ENCODE measurements at places on chromosomes 7 and 10. TPM values are rescaled to one million over a fixed set of nuclear protein-coding genes. Genes with fewer than 3 reads are reported as not detected.

DNA sequence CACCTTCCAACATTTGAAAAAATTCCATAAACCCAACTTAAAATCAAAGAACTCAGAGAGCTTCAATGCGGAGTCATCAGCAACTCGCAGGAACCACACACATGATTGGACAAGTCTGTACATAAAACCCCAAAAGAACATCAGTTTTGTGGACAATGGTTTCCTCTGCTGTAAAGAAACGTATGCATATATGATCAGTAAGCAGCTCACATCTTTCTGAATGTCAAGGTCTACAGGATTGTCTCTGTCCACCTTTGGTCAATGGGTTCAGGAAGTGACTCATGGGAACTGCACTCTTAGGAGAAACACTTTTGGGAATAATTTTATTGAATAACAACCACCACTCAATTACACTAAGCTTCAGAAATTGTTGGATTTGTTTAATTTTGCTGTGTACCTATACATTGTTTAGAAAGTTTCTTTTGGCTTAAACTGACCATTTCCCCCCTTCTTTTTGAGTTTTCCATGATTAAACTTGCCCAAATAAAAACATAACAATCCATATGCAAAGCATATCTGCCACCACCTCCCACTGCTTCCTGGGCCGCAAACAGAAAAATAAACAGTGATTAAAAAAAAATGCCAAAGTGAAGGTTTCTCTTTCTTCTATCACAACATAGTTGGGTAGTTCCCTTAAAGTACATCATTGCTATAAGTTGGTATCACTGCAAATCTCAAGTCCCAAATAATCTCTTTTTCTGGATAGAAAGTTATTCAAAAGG is 27.3 kb upstream of the AFAP1L2 start:
- no peak for DNase-seq
- no peak overlapping the region for H3K27ac ChIP-seq
- no peaks in the 10 kb centered on the region for H3K4me1 ChIP-seq
- H3K36me3 ChIP-seq, result peaks cover 9% of the 10 kb centered on the region

GRCh38 chr7:122858320-122858719 is 27.9 kb downstream of the CADPS2 start:
- H3K36me3 ChIP-seq, result no peaks in the 10 kb centered on the region
- no peak for DNase-seq
- no peak overlapping the region for H3K27ac ChIP-seq
- no peak overlapping the region for H3K4me3 ChIP-seq

- peaks cover 32% of the 10 kb centered on the region for H3K4me1 ChIP-seq
- DNase-seq, result peak; percentile 67
- no peaks in the 10 kb centered on the region for H3K27me3 ChIP-seq
- H3K27ac ChIP-seq, result peak overlapping the region; percentile 99
- H3K36me3 ChIP-seq, result no peaks in the 10 kb centered on the region
Observed at GRCh38 chr7:5557920-5558401, 134.3 kb upstream of the TNRC18 start.

- DNase-seq, result no peak
- no peak overlapping the region for H3K4me3 ChIP-seq
- H3K27ac ChIP-seq, result no peak overlapping the region
- no peaks in the 10 kb centered on the region for H3K4me1 ChIP-seq
- no peaks in the 10 kb centered on the region for H3K27me3 ChIP-seq
Observed at GRCh38 chr10:86019141-86019540, 347.5 kb downstream of the GRID1 start.

GRCh38 chr10:44650691-44651661 is 260.2 kb upstream of the TMEM72 start:
- no peak overlapping the region for H3K27ac ChIP-seq
- no peak overlapping the region for H3K4me3 ChIP-seq
- DNase-seq, result no peak
- H3K4me1 ChIP-seq, result peaks cover 7% of the 10 kb centered on the region
- no peaks in the 10 kb centered on the region for H3K27me3 ChIP-seq

DNA sequence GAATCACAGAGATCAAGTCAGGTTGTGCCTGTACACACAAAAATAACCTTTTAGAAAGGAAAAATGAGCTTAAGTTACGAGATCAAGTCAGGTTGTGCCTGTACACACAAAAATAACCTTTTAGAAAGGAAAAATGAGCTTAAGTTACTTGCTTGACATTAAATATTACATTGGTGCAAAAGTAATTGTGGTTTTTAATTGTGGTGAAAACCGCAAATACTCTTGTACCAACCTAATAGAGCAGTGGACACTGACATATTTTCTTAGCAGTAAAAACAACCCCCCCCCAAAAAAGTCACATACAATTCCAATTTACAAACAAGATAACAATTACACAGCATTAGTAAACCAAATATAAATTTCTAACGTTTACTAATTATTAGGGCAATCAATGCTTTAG is 595.6 kb downstream of the GRM8 start:
- H3K36me3 ChIP-seq, result no peaks in the 10 kb centered on the region
- no peaks in the 10 kb centered on the region for H3K4me1 ChIP-seq
- no peak for DNase-seq
- no peak overlapping the region for H3K27ac ChIP-seq
- no peak overlapping the region for H3K4me3 ChIP-seq

DNA sequence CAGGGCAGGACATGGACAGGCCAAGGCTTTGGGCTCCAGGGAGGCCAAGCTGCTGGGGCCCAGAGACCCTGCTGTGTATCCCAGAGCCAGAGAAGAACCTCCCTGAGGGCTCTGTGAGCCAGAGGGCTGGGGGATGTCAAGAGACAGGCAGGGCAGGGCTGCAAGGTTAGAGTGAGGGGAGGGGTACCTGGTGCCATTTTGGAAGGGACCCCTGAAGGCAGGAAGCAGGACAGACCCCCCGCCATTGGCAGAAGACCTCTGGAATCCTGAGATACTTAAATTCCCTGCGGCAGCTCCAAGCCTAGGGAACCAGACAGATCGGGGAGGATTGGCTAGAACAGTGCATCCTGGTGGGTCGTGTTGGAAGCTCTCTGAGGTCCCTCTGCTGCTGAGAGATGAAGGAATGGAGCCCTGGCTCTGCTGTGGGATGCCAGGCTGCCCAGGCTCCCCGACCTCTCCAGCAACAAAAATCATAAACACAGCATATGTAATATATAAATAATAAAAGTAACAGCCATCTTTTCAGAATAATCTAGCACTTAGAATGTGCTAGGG is 75.0 kb downstream of the LHPP start:
- no peaks in the 10 kb centered on the region for H3K4me1 ChIP-seq
- no peak for DNase-seq
- H3K4me3 ChIP-seq, result no peak overlapping the region
- H3K27ac ChIP-seq, result no peak overlapping the region
- no peaks in the 10 kb centered on the region for H3K27me3 ChIP-seq

DNA sequence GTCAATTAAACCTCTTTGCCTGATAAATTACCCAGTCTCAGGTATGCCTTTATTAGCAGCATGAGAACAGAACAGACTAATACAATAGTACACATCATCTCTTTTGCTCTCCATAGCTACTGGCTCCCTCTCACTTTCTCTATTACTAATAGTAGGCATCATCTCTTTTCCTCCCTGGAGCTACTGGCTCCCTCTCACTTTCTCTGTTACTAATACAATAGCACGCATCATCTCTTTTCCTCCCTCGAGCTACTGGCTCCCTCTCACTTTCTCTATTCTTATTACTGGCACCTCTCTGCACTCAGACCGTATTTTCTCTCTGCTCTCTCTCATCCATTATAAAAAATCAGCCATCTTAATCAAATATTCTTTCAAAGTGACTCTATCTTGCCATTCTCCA is 37.1 kb downstream of the SLC25A13 start:
- H3K27ac ChIP-seq, result no peak overlapping the region
- DNase-seq, result no peak
- H3K4me3 ChIP-seq, result no peak overlapping the region
- peaks cover 26% of the 10 kb centered on the region for H3K4me1 ChIP-seq

DNA sequence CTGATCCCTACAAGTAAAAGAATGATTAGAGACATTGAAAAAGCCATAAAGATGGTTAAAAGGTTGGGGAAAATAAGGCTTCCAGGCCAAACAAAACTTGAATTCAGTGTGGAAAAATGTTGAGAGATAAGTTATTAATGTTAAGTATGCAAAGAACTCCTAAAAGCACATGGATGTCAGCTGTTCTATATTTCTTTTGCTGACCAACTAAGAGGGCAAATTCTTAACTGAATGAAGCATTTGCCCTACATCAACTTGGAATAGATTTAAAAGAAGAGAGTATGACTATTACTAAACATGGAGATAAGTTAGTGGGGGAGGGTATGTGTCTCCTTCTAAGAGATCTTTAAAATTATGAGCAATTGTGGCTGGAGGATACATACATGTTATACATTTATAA is 124.8 kb downstream of the KIAA1217 start:
- no peak overlapping the region for H3K27ac ChIP-seq
- H3K36me3 ChIP-seq, result no peaks in the 10 kb centered on the region
- H3K4me1 ChIP-seq, result no peaks in the 10 kb centered on the region
- H3K4me3 ChIP-seq, result no peak overlapping the region

DNA sequence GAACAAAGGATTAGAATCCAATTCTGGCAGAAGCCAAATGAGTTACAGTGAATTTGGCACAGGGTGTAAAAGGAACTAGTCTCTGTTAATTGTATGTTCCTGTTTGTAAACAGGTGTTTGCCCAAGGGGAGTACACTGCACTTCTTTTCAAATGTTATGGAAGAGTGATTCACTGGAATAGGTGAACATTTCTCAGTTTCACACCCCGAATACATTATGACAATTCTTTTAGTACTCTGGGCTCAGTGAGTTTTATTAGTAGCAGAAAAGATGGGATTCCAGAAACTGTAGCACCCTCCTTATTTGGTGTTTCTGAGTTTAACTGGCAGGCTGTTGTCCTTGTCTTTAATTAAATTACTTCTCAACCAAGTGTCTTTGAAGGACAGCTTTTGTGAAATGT is 329.2 kb downstream of the BBS9 start:
- no peaks in the 10 kb centered on the region for H3K4me1 ChIP-seq
- H3K27me3 ChIP-seq, result no peaks in the 10 kb centered on the region
- no peak overlapping the region for H3K4me3 ChIP-seq
- no peak for DNase-seq
- H3K27ac ChIP-seq, result no peak overlapping the region
- H3K36me3 ChIP-seq, result no peaks in the 10 kb centered on the region

- no peak overlapping the region for H3K4me3 ChIP-seq
- no peak overlapping the region for H3K27ac ChIP-seq
- no peak for DNase-seq
- H3K27me3 ChIP-seq, result no peaks in the 10 kb centered on the region
- no peaks in the 10 kb centered on the region for H3K36me3 ChIP-seq
Observed at GRCh38 chr7:43698460-43699255, 30.7 kb downstream of the COA1 start.

DNA sequence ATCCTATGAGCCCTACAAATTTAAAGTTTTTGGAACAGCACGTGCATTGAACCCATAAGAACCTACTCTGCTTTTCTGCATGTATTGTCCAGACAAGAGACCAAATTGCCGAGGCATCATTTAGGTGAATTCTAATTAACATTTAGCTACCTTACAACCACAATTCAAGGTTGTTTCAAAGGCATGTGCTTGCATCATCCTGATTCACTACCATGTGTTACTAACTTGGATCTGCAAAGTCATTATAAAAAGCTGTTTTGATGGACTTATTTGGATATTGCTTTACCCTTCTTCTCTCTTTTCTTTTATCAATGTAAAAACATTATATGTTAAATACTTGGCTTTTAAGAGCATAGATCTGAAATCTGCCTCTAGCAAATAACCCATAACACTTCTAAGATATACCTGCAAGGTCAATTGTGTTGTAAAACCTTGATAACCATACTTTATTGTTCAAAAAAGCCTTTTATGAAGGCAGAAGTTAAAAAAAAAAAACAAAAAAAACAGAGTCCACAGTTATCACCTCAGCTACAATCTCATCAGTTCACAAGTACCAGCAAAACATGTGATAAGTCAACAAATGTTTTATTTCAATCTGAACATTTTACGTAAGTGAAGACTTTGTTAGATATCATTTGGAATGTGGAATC is 51.9 kb downstream of the CFTR start:
- no peak for DNase-seq
- H3K36me3 ChIP-seq, result no peaks in the 10 kb centered on the region
- H3K27ac ChIP-seq, result peak overlapping the region; percentile 42
- H3K4me3 ChIP-seq, result no peak overlapping the region
- peaks cover 6% of the 10 kb centered on the region for H3K4me1 ChIP-seq
- no peaks in the 10 kb centered on the region for H3K27me3 ChIP-seq

DNA sequence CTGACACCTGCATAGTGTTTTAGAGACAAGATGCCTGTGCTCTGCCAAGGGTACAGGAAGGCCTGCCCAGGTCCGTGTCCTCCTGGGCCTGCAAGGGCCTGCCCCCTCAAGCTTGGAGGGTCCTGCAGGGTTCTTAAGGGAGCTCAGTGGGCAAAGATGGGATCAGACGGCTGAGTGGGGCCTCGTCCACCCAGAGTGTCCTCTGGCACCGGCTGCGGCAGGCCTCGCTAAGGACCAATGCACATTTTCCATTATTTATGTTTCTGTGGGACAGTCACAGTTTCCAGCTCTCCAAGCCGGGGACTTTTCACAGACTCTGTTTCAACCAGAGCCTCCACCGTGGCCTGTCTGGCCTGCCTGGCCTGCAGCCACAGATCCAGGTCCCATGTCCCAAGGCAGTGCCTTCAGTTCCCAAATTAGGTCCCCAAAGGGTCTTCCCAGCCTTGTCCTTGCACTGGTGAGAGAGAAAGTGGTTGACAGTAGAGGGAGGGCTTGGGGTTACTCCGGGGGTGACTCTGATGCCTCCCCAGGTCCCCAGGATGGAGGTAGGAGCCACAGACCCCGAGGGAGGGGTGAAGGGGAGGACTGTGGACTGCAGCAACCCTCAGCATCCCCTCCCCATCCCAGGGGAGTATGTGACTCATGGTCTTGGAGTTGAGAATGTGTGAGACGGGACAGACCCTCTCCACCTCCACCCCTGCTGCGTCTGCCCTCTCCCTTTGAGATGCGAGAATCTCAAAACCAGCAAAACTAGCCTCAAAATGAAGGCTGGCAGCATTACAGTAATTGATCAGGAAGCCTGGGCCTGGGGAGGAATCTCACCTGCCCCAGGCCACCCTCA is 14.8 kb downstream of the MYL10 start:
- no peak overlapping the region for H3K27ac ChIP-seq
- no peaks in the 10 kb centered on the region for H3K4me1 ChIP-seq
- no peaks in the 10 kb centered on the region for H3K27me3 ChIP-seq
- DNase-seq, result no peak
- H3K4me3 ChIP-seq, result no peak overlapping the region

GRCh38 chr10:60429084-60429849 is 39.6 kb upstream of the ANK3 start:
- no peak overlapping the region for H3K4me3 ChIP-seq
- no peak for DNase-seq
- no peaks in the 10 kb centered on the region for H3K27me3 ChIP-seq
- peak overlapping the region; percentile 1 for H3K27ac ChIP-seq
- H3K36me3 ChIP-seq, result no peaks in the 10 kb centered on the region
- H3K4me1 ChIP-seq, result peaks cover 29% of the 10 kb centered on the region

VWA2 gene
- not detected for total RNA-seq

KIAA1217 gene
- total RNA-seq, result 64.9 TPM

CPA2 gene
- 0.48 TPM for total RNA-seq

VSTM4 gene
- total RNA-seq, result 2.2 TPM

ADCYAP1R1 gene
- total RNA-seq, result 2.2 TPM

ADAP1 gene
- 84.9 TPM for total RNA-seq

SPDYE5 gene
- not detected for total RNA-seq

AGK gene
- total RNA-seq, result 5.4 TPM

HSPB1 gene
- 1,086 TPM for total RNA-seq

PMPCB gene
- 64.6 TPM for total RNA-seq

MET gene
- total RNA-seq, result 17.7 TPM

TAS2R4 gene
- total RNA-seq, result 3.2 TPM

NRBF2 gene
- total RNA-seq, result 18.4 TPM

SLC13A1 gene
- 7.5 TPM for total RNA-seq
